ENCODE measurements at places on chromosomes 6 and 20.

GRCh38 chr6:167807200-167807599 lies 19.5 kb upstream of the AFDN start:
- no peak for DNase-seq

GRCh38 chr6:54801669-54802068 lies 44.9 kb upstream of the FAM83B start:
- peak; percentile 46 for DNase-seq

GRCh38 chr20:39264506-39265172 lies 302.5 kb downstream of the DHX35 start:
- peak; percentile 79 for DNase-seq

DNA sequence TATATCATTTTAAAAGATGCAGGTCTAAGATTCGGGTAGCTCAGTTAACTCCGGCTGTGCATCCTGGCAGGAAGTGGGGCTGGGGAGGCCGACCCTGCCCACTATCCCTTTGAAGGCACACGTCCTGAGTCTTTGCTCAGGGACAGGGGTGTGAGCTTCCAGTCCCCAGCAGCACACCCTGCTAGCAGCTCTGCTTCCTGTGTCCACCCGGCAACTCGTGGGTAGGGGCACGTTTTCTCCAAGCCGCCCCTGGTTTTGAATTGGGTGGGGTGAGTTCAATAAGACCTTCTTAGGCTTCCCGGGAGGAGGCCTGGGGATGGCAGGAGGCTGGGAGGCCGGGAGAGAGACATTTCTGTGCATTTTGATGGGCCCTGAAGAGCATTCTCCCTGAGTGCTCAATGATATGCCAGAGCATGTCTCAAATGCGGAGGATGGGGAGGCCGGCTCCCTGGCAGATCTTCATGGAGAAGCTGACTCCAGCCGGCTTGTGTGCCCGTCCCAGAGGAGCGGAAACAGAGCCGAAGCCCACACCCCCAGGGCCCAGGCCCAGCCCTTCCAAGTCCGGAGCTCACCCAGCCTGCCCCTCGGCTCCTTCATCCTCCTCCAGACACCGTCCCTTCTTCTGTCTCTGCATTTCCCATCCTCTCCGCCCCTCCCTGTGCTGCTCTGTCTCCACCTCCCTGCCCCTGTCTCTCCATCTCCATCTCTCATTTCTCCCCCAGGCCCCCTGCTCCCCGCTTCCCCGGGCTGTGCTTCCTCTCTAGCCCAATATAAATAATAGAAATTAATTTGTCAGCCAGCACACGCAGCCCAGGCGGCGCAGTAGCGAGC lies 36.3 kb upstream of the ZFAND3 start:
- no peak for DNase-seq

DNA sequence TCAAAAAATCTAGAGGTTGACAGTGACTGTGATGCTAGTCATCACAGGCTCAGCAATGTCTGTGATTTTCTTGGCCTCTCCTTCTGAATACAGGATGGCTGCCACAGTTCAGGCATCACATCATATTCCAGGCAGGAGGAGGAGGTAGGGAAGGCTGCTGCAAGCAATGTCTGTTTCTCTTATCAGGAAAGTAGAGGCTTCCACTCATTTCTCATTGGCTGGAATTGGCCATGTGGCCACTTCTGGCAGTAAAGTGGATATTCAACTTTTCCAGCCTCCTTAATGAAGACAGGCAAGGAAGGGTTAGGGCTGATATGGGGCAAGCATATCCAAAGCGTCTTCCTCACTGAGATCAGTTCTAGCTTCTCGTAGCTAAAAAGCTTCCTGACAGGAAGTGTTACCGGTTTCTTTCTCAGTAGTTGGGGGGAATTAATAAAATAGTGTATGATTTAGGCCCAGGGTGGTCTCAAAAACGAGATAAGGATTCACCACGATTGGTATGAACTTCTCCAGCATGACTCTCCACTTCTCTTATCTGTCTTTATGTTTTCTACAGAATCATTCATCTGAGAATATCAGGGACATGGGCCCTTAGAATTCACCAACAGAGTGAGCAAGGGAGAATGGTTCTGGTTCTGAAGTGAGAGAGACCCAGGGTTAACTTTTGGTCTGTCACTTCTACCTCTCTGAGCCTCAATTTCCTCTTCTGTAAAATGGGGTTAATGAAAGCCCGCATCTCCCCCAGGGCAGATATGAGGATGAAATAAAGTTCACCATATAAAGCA lies 32.7 kb upstream of the PSMF1 start:
- no peak for DNase-seq

GRCh38 chr6:15499125-15499524 lies 163.7 kb downstream of the DTNBP1 start:
- no peak for DNase-seq

DNA sequence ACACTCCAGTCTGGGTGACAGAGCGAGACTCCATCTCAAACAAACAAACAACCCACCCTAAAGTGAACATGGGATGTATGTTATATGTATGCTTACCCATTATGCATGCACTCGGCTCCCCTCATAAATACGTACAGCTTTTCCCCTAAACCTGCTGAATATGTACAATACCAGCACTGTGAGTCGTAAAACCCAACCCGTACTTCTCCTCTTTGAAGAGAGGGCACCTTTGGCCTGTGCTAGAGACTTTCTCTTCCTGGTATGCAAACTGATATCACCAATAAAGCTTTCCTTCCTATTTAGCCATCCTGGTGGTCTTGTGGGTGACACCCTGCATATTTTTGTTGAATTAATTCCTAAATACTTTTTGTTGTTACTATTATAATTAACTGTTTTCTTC lies 51.3 kb downstream of the VSTM2L start:
- no peak for DNase-seq

- peak; percentile 90 for DNase-seq
Observed at GRCh38 chr6:56528412-56528841, 114.3 kb downstream of the DST start.

DNA sequence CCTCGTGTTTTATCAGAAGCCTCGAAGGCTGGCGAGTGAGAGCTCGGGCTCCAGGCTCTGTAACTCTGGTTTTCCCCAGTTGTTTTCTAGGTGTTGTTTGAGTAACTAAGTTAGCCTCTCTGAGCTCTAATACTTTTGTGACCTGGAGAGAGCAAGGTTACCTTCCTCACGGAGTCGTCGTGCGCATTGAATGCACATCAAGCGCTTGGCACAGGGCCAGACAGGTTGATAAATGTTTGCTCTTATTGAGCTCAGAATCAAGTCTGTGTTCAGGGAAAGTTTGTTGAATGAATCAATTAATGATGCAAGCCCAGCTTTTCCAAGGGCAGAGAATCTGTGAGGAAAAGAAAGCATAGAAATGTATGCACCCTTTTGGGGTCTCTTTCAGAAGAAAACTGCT lies 33.5 kb downstream of the EDN3 start:
- DNase-seq = no peak

- DNase-seq = no peak
Observed at GRCh38 chr6:148765898-148766808, 19.3 kb downstream of the UST start.

DNA sequence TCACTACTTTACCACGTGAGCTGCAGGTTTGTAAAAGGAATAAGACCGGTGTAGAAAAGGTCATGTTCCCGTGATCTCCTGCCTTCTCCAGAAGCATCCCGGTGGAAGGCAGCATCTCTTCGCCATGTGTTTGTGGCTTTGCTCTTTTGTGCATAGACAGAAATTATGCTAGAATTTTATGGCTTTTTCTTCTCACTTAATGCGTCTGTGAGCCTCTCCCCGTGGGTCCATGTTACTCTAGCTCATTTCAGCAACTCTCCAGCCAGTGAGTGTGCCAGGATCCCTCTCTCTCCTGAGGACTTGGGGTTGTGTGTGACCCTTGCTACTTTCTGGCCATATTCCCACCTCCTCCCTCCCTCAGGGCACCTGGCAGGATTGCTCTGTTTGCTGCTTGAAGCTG lies 289.5 kb downstream of the CDH4 start:
- no peak for DNase-seq

- no peak for DNase-seq
Observed at GRCh38 chr6:81838724-81839426, 86.4 kb upstream of the TENT5A start.

- no peak for DNase-seq
Observed at GRCh38 chr6:90338409-90338808, 41.8 kb upstream of the BACH2 start.

DNA sequence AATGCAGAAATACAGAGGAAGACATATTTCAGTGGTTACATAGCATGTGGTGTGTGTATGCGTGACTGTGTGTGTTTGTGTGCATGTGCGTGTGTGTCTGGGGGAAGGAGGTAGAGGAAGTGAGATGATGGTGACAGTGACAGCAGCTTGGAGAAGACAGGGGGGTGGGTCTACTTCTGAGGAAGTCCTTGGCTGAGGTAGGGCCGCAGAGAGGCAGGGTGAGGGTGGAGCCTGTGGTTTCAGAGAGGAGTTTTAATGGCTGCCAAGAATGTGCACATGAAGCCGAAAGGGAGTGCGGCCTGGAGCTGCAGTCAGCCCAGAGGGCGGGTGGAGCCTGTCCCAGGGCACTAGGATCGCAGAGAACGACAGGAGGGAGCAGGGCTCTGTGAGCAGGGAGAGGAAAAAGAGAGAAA lies 22.7 kb upstream of the RNF24 start:
- DNase-seq = peak; percentile 33

- DNase-seq = no peak
Observed at GRCh38 chr6:163394659-163395058, 19.9 kb upstream of the QKI start.

DNA sequence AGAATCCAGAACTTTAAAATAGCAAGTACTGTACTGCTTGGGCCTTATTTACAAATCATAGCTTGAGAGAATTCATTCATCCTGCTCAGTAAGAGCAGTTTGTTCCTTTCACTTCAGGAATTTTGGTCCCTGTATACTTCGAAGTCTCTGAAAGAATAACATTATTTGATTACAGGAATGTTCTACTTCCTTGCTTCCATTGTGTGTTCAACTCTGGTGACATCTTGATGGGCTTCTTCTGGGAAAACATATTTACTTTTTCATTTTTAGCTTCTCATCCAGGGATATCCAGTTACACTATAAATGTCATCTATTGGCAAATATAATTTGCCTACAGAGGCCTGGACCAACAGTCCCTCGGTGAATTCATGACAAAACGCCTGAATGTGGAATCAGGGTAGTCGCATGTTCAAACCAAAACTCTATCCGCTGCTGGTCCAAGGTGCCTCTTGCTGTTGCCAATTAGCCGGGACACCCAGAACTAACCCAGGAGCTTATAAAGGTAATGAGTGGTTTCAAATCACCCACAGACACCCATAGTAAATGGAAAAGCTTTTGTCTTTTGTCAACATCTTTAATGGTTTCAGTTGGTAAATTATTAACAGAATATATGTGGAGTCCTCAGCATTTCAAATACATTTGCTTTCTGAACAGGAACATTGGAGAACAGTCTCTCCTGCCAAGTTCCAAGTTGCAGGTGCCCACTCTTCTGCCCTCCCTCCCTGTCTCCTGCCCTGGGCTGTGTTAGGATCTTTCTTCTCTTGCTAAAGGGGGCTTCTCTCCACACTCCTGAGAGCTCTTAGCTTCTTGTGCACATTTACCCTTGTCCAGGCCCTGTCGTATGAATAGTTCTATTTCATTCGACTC lies 162.5 kb upstream of the CITED2 start:
- peak; percentile 8 for DNase-seq

- no peak for DNase-seq
Observed at GRCh38 chr6:36985417-36985807, 584 bp downstream of the MTCH1 start.

DNA sequence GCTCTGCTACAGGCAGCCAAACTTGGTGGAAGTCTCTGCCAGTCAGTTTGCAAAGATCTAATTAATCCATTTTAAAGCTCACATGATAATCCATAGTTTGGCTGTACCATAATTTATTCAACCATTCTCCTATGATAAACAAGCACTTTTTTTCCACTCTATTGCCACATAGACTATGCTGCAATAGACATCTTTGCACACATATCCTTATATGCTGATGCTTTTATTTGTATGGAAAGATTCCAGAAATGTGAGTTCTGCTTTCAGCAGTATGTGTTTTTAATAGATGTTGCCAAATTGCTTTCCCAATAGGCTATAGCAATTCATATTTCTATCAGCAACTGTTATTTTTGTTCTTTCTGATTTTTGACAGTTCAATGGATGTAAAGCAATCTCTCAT lies 628.0 kb downstream of the KIF16B start:
- DNase-seq = no peak

DNA sequence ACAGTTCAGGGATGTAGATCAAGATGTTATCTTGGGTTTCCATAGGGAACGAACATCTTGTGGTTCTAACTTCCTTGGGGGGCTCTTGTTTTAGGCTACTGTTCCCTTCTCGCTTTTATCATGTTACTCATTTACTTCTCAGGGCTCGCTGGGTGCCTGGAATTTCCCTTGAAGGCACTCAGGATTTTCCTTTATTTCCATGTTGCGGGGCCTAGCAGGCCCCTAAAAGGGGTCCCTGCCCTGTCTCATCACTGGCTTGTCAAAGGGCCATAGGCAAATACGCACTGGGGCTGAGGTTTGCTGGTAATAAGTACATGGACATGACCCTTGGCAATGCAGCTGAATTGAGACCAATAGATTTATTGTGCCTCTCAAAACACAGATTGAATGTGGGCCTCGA lies 262.3 kb downstream of the CDH4 start:
- DNase-seq = no peak

DNA sequence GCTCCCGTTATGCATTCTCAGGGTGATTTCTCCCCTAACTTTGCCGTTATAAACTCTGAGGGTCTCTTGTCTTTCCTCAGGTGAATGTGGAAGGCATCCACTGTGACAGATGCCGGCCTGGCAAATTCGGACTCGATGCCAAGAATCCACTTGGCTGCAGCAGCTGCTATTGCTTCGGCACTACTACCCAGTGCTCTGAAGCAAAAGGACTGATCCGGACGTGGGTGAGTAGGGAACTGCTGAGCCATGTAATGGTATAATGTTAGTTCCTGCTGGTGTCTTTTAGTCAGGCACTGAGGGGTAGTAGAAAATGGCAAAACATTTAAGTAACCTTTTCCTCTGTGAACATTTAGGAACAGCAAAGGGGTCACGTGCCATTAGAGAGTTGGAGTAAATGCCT lies 395.4 kb downstream of the ARHGAP18 start:
- DNase-seq = no peak

DNA sequence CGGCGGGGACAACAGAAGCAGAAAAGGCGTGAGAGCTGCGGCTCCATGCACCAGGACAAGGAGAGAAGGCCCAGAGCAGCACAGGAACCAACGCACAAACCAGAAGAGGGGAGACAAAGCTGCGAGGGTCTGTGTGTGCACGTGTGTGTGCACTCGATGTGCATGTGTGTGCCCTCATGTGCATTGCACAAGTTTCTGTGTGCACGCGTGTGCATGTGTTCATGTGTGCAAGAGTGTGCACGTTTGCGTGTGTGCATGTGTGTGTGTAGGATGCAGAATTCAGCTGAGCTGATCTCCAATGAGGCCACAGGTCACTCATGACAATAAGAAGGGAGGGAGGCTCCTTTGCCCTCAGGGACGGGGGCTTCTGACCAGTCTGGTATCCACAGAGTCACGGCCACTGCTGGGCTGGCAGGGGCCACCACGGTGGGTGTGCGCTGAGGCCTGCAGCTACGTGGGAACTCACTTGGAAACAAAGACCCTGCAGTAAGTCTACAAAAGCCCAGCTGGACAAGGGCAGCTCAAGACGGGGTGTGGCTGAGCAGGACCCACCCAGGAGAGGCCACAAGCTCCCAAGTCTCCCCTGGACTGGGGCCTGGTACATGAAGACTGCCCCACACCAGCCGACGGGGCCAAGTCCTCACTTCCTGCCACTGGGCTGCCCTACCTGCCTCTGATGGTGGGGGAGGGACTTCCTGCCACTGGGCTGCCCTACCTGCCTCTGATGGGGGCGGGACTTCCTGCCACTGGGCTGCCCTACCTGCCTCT lies 48.1 kb upstream of the CHRNA4 start:
- DNase-seq = no peak

- no peak for DNase-seq
Observed at GRCh38 chr6:97440590-97441176, 157.7 kb upstream of the MMS22L start.

GRCh38 chr6:149563928-149564325 lies 2.2 kb upstream of the GINM1 start:
- DNase-seq = no peak

All from RCC 7860 (cell line).